ENCODE measurements at places on chromosomes 2 and 18.

- DNase-seq, result no peak
Measured at GRCh38 chr2:180690611-180691010, 289.8 kb upstream of the UBE2E3 start.

- no peak for DNase-seq
Measured at GRCh38 chr2:14220101-14220500, 412.4 kb upstream of the LRATD1 start.

- no peak for DNase-seq
Measured at GRCh38 chr2:202102425-202103000, 29.5 kb downstream of the KIAA2012 start.

GRCh38 chr2:193806088-193806774, 1611.5 kb upstream of the TMEFF2 start:
- no peak for DNase-seq

GRCh38 chr2:239638376-239638775, 237.6 kb upstream of the HDAC4 start:
- DNase-seq, result no peak

DNA sequence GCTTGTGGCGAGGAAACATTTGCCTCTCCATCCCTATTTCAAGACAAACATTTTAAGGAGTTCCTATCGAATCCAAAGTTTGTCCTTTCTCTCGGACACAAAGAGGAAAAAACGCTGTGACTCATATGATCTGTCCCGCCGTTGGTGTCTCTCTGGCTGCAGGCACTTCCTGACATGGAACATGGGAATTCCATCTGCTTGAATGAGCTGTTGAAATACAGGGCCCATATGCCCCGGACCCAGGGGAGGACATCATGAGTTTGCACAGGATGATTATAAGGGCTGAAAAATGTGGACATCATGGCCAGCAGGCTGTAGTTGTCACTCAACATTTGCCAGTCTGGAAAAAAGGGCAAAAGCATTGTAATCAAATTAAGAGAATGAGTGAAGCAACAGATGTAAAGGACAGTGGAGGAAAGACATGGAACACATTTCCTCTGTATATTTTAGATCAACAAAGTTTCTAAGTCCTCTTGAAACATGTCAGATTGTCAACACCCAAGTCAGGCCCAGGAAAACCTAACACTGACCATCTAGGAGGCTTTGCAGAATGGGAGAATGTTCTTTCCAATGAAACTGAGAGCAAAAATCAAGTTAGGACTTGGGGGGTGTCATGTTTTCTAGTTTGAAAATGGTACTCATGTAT, 103.2 kb upstream of the SMIM21 start:
- DNase-seq, result no peak

DNA sequence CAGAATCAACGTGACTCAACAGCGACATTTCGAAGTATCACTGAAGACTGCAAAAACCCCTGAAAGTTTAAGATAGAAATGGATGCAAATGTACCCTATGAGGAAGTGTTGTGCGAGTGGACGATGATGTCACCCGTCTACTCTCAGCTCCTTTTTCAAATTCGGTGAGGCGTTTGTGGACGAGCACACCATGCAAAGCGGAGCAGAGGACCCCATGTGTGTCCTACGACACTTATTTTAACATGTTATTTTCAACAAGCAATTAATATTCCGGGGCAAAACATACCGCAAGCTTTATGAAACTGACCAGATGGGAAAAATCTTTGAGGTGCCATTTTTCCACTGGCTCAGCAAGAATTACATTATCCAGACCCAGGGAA, 2.0 kb downstream of the PXDN start:
- no peak for DNase-seq

DNA sequence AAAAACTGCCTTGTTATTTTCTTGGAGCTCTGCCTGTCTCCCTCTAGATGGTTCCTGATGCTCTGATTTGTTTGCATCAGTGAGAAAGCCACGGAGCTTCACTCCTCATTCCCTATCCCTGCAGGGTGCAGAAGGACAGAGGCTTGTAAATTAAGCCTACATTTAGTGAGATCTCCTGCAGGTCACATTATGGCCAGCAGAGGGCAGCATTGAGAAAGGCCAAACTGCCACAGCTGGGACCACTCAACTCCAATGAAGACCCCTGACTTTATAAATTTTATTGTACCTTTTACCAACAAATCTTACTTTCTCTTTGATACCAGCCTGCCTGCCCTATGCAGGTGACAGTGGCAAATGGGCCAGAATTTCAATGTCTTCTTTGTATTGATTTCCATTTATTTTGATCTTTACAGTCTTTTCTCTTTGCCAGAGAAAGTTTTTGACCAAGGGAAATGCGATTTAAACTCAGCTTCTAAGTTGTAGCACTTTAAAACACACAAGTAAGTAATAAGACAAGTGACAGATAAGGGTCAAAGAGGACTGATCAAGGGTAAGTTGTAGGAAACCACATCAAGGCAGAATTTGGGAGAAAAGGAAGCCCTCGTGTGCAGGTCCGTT, 1029.1 kb upstream of the KLHL29 start:
- peak; percentile 16 for DNase-seq

GRCh38 chr18:38318416-38318815, 752.8 kb upstream of the CELF4 start:
- DNase-seq, result no peak

GRCh38 chr2:44770221-44771195, 171.0 kb upstream of the SIX3 start:
- no peak for DNase-seq

- no peak for DNase-seq
Measured at GRCh38 chr2:207463433-207463832, 66.3 kb upstream of the CREB1 start.

DNA sequence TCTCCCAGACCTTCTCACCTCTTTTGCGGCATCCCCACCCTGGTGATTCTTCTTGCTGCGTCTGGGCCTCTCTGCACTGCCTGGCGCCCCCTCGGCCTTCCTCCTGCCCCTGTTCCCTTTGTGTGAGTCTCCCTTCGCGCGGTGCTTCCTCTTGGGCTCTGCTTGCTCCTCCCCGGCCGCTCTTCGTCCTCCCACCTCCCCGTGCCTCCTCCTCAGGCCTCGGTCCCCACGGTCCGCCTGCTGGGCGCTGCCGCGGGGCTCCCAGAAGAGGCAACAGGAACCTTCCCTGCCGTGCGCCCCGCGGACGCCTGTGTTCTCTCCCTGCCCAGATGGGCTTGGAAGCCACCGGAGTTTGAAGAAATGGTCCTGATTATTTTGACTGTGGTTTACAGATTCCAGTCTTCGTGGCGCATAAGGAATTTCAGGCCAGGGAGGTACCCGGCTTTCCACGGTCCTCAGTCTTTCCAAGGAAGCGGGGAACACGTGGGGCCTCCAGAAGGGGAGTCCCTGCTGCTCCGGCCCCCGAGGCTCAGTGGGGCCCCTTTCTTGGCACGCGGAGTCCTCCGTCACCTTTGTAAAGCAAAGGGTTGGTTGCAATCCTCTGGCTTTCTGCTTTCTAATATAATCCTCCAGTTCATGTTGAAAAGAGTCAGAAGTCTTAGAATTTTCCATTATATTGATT, 13.1 kb downstream of the RNU2-63P start:
- no peak for DNase-seq

DNA sequence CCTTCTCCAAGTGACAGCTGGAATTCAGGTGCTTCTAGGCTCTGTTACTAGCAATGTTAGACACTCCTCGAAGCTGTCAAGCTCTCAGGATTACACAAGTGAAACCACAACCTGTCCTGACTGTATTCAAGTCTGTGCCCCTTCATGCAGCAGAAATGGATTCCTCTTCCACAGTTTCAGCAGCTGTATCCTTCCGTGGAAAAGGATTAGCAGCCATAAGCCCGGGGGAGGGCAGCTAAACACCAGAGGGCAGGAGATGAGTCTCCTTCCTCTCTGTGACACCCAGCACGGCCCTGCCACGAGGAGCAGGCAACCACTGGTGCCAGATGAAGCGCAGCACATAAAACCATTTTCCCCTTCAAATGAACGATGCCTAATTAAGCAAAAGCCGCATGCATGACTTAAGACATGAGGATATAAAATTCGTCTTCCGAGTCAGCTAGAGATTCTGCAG, 1.2 kb downstream of the ST3GAL5 start:
- peak; percentile 46 for DNase-seq

GRCh38 chr2:210337159-210337558, 22.2 kb upstream of the MYL1 start:
- DNase-seq, result no peak

DNA sequence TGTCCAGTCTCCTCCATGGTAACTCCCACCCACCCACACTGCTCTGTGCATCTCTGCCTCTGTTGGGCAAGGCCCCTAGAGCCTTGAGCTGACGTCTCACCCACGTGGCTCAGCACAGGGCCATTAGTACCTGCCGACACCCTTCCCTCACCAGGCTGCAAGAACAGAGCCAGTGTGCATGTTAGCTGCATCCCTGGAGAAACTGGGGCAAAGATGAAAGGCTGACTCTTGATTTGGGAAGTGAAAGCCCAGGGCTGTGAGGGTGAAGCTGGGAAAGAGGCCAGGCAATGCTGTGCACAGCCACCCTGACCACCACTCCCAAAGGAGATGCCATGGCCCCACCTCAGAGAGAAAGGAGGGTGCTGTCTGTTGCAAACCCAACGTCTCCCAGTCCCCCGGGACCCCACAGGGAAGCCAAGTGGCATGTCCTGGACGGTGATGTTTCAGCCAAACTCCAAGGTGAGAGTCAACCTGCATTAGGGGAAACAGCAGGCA, 20.0 kb upstream of the HPCAL1 start:
- DNase-seq, result no peak

- no peak for DNase-seq
Measured at GRCh38 chr2:68771211-68771751, 36.7 kb downstream of the ARHGAP25 start.

DNA sequence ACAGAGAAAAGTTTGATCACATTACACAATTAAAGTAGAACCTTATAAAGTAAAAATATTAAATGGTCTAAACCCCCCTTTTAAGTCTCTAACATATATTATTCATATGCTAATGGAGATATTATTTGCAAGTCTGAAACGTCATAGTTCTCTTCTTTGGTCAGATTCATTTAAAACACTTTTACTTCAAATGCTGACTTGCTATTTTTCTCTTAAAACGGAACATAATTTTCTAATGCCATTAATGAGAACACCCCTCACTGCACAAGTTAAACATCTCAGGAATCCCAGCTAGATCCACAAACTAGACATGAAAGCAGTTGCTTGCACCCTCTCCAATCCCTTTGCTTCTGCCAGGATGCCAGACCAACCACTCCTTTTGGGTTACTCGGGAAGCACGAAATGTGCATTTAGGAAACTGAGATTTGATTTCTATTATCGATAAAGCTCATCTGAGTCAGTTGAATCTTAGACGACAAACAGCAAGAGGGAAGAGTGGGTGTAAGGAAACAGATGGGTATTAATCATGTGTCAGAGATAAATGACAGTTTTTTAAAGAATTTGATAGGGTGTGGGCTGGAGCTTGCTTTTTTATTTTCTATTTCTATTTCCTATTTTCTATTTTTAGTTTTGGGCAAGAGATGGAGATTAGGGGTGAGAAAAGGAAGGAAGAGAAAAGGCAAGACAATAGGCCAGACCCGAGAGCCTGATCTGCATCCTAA, 1.5 kb downstream of the ADD2 start:
- no peak for DNase-seq

GRCh38 chr18:13435586-13436333, 217.2 kb downstream of the LDLRAD4 start:
- DNase-seq, result no peak

DNA sequence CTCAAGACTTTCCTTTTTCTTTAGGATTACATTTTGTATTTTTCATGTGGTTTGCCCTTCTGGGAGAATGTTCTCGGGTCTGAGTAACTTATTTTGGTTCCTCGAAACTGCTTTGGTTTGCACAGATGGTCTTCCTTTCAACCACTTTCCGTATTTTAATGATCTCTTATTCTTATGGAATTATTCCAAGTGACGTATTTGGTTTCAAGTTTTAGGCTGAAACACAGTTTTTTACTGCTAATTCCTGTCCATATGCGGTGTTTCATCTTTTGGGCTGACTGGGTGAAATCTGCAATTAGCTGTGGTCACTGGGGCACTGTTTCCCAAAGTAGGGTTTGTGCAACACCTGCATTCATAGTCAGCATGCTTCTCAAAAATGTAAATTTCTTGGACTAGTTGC, 122.7 kb downstream of the CAPN13 start:
- DNase-seq, result no peak

- DNase-seq, result no peak
Measured at GRCh38 chr2:117963446-117963845, 50.4 kb downstream of the CCDC93 start.

GRCh38 chr18:79799619-79800370, 2.1 kb downstream of the KCNG2 start:
- DNase-seq, result no peak
